ENCODE measurements at places on chromosomes 12 and 14.

- DNase-seq: no peak
These were observed 18.4 kb downstream of the PPP4R4 start for GRCh38 chr14:94192536-94192935.

- DNase-seq: no peak
These were observed 61.7 kb upstream of the NCOR2 start for GRCh38 chr12:124629117-124629516.

- DNase-seq: no peak
These were observed 88.2 kb downstream of the TSPAN9 start for GRCh38 chr12:3165078-3165980.

GRCh38 chr12:107491856-107492255 is 193.7 kb upstream of the PWP1 start:
- DNase-seq: no peak

DNA sequence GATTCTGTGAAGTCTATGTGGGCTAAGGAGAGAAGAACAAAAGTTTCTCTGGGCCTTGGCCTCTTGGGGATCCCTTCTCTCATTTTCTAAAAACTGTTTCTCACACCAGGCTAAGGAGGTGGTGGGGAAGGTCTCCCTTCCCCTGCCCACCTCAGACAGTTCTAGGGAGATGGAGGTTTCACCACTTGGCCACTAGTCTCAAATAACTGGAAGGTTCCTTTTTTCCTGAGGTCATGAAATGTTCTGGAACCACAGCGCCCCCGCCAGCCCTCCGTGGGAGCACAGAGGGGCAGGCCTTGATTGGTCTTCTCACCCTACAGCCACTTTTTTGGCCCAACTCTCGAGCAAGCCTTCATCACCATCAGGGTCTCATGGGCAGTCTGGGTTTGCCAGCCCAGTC is 12.6 kb downstream of the C12orf43 start:
- DNase-seq: no peak

DNA sequence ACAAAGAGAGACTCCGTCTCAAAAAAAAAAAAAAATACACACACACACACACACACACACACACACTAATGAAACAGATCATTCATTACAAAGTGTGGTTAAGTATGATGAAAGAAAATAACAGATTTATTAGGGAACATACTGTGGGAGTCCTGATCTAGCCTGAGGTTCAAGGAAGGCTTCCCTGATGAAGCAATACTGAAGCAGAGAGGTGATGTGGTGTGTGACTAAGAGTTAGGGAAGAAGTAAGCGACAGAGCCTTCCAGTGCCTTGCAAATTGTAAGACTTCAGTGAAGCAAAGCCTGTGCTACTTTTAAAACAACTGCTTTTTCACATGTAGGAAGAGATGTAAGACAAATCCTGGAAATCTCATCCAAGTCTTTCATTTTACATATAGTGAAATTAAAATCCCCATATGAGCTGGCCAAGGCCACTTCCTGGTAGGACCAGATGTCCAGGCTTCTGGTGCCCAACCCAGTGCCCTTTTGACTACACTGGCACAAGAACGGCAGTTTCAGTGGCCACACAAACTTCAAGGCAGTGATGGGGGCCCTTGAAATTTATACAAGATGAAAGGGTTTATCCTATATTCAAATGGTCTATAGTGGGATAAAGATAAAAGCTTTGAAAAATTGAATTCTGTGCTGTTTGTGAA is 86.2 kb downstream of the STON2 start:
- DNase-seq: no peak

Data from MM.1S (cell line).